GM18507 (cell line): ENCODE measurements at places on chromosomes 16 and 17.

DNA sequence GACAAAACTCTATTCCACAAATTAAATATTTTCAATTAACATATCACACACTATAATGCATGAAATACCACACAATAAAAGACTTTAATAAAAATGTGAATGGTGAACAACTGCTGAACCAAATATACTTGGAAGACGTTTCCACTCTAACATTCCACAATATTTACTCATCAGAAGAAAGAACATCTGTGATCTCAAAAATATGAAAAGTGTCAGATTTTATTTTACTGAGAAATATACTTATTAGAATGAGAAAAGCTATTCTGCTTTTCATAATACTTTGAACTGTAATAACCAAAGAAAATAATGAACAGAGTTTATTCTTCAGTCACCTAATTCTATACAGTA, 181.8 kb upstream of the AXIN2 start:
- DNase-seq, result no peak

GRCh38 chr16:89624777-89625761, 11.6 kb downstream of the DPEP1 start:
- no peak for DNase-seq

- DNase-seq, result no peak
Measured at GRCh38 chr16:11624636-11625607, 38.2 kb upstream of the LITAF start.

DNA sequence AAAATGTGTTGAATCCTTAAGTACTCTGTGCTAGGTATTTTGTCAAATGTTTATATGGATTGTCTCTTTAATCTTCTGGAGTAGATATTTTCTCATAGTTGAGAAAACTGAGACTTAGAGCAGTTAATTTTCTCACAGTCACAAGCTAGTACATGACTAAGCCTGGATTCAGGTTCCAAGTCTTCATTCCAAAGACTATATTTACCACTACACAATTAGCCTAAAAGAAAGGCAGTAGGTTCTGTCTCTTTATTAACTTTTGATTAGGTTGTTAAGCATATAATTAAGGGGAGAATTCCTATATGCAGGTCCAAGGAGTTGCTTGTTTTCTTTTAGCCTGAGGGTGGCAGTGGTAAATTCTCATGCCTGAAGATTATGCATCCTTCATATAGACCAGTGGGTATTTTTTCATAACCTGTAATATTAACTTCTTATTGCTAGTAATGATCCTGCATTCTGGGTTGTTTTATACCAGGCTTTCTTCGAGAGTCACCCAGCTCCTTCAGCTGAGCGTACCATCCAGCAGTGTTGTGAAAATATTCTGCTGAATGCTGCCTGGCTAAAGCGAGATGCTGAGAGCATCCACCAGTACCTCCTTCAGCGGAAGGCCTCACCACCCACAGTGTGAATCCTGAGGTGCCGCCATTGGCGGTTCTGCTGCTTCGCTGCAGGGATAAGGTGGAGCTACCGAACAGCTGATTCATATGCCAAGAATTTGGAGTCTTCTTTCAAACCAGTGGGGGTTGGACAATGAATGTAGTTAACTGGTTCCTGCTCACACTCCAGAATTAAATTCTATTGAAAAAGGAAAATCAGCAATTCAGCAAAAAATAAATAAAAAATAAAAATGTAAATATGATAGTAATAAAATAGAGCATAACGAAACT, 28.2 kb upstream of the KPNB1 start:
- DNase-seq, result no peak

- no peak for DNase-seq
Measured at GRCh38 chr17:37614823-37615222, 5.6 kb upstream of the SYNRG start.

DNA sequence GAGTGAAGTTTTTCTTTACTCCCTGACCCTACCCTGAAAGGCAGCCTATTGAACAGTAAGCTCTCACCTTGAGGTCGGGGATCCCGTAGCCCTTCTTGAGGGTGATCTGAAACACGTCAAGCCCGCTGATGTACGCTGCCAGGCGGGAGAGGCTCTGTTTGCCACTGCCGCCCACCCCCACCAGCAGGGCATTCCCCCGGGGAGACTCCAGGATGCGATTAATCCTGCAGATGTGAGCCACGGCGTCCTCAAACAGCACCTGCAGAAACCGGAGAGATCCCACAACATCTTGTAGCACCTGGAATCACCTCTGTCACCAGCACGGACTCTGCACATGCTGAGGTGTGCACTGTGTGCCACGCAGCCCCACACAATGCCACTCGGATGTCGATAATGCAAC, 96.8 kb downstream of the PGS1 start:
- no peak for DNase-seq

DNA sequence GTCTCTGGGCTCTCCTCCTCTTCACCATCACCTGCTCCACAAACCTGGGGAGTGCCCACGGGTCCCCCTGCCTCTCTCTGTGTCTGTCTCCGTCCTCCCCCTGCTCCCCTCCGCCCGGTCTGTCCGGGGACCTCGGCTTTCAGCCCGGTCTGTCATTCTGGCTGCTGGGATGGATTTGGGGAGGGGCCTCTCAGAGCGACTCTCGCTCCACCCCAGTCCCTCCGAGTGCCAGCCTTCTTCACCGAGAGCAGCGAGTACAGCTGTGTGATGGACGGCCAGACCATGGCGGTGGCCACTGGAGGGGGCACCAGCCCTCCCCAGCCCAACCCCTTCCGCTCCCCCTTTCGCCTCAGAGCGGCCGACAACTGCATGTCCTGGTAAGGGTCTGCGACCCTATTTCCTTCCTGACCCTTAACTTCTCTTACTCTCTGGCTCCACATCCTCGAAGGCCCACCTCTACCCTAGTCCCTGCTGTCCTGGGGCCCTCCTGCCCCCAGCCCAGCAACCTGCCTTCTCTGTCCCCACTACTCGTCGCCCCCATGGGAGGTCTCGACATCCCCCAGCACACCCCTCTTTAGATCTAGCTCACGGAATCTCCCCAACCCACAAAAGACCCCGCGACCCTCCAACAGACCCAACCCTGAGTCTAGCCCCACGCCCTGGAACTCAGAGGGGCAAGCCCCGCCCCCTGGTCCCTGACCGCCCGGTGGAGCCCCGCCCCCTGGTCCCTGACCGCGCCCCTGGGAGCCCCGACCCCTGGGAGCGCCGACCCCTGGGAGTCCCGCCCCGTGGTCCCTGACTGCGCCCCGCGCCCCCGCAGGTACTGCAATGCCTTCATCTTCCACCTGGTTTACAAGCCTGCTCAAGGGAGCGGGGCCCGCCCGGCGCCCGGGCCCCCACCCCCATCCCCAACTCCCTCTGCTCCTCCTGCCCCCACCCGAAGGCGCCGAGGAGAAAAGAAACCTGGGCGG, 5.6 kb upstream of the CXCL16 start:
- DNase-seq, result no peak

GRCh38 chr17:51585514-51586104, 325.3 kb downstream of the UTP18 start:
- DNase-seq, result no peak

GRCh38 chr17:73972901-73973300, 230.6 kb upstream of the RPL38 start:
- DNase-seq, result no peak

- no peak for DNase-seq
Measured at GRCh38 chr17:9151091-9151490, 129.8 kb downstream of the NTN1 start.

DNA sequence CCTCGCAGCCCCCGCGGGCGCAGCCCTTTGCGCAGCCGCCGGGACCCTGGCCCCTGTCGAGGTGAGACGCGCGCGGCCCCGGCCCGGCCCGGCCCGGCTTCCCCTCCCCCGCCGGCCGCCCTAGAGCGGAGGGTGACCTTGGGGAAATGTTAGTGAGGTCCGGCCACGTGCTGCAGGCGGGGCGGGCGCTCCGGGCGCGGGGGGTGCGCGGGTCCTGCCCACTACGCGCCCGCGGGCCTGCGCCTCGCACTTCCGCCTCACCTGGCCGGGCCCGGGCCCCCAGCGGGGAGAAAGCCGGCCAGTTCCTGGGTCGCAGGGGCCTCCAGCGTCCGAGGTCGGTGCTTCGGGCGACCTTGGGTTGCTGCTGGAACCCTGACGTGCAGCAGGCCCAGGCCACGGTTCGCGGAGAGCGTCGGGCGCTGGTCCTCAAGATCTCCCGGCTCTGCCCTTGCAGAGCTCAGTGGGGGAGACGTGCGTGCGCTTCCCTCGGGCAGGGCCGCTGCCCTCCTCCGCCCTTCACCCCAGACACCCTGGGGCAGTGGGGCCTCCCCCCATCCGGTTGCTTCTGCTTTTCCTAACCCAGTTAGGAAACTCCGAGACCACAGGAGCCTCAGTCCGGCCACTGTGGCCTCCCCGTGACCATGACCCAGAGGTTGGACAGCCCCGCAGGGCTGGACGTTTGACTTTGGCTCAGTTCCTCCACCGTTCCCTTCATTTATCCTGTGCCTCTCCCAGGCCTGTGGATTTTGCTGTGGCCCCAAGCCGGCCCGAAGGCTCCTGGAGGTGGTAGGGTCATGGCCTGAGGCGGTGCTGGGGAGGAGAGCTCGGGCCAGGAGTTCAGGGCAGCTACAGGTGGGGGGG, 791 bp downstream of the MCRIP2 start:
- DNase-seq, result peak; percentile 45

DNA sequence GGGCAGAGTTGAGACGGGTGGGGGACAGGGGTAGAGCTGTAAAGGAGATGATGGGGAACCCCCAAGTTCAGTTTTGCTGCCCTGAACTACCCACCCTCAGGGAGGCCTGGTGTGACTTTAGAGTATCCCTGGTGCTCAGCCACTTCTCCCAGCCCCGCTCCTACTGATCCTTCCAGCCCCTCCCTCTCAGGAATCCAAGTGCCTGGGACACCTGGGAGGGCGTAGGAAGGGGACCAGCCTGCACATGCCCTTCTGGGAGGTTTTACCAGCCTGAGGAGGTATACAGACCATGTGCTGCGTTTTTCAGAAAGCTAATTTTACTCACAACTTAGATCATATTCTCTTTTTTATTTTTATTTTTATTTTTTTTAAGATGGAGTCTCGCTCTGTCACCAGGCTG, 4.1 kb downstream of the ST6GALNAC2 start:
- DNase-seq, result no peak

- no peak for DNase-seq
Measured at GRCh38 chr17:75380315-75380714, 25.2 kb downstream of the GRB2 start.

GRCh38 chr16:75181630-75182029, 25.3 kb downstream of the CTRB2 start:
- DNase-seq, result no peak

DNA sequence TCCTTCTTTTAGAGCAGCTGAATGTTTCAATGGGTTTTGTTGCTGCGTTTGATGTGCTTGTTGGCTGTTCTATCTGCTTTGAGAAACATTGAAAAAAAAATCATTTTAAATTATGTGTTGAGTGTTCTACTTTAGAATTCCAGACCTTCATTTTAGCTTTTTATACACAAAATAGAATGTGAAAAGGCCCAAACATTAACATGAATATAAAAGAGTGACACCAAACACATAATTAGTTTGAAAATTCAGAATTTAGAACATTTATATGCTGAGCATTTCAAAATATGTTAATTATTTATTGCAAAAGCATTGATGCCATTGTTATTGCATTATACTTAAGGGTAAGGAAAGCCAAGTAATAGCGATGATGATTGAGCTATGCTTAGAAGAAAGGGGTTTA, 2.9 kb downstream of the NFAT5 start:
- DNase-seq, result no peak

GRCh38 chr17:73589363-73589980, 54.8 kb downstream of the SDK2 start:
- no peak for DNase-seq

DNA sequence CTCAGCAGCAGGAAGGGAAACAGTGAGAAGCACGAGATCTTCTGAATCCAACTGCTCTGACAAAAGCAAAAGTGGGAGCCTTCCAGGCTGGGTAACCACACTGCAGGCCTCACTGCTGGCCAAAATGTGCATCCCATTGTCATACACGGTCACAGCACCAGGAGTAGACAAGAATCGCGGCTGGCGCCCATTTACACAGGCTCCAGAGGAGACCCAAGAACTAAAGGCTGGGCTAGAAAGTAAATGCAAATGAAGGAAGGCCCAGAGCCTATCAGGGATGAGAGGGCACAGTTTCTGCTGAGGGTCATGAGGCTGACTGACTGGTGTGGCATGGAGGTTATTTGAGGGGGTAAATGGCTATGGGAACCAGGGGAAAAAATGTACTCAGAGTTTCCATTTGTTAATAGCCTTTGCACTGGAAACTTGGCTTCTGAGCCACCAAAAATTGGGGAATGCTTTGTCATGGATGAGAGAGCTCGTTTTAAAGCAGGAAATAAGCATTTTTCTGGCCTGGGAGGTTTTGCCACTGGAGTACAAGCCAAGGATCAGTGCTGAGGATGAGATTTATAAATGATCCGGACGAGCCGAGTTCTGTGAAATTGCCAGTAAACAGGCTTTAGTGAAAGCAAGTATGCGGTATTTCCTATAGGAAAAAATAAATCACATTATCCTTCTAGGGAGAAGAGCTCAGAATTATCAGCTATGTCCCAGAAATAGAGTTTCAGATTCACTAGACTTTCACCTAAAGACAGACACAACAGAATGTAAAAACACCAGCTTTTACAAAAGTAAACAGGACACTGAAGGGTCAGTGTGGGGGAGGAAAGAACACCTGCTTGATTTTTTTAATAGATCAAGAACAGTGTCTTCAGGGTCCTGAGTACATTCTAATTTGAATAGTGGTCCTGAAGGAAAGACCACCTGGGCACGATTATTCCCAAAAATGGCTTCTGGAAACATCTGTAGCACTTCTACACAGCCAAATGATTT, 66.9 kb upstream of the GSG1L start:
- DNase-seq, result no peak

DNA sequence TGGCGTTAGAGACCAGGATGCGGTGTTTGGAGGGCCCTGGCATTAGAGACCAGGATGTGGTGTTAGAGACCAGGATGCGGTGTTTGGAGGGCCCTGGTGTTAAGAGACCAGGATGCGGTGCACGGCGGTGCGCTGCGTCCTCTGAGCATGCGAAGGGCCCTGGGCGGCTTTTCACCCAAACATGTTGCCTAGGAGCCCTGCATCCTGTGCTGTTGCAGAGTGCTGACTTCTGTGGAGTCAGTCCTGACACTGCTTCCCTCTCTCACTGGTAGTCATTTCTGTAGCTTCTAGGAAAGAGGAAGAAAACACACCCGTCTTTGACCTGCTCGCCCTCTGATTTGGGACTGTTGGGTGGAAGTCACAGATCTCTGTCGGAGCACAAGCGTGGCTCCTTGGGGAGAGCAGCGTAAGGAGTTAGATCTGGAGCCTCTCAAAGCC, 141.2 kb downstream of the LAT start:
- DNase-seq, result no peak

GRCh38 chr17:61928101-61928436, 287 bp upstream of the INTS2 start:
- no peak for DNase-seq

DNA sequence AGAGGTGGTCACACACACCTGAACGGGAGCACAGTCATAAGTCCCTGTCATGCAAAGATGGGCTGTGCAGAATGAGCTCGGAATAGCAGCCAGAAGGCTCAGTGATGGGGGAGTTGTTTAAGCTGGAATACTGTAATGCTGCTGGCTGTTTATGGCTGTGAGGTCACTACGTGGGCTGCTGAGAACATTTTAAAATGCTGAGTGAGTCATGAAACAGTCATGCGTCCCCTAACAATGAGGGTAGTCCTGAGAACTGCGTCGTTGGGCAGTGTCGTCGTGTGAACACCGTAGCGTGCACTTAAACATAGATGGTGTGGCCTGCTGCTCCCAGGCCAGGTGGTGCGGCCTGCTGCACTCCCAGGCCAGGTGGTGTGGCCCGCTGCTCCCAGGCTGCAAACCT, 39.7 kb downstream of the TBCD start:
- no peak for DNase-seq
